ENCODE measurements at places on chromosomes 4 and X. TPM values are rescaled to one million over a fixed set of nuclear protein-coding genes. Genes with fewer than 3 reads are reported as not detected.
A peak's percentile ranks its signal among the peaks of the same experiment; 100 is the strongest.

The CABS1 gene
- not detected for total RNA-seq

The ITIH6 gene
- total RNA-seq: not detected

The NUDT10 gene
- 5.8 TPM for total RNA-seq

The ZFP42 gene
- total RNA-seq: not detected

- DNase-seq: no peak
These were observed 8.8 kb downstream of the ASMT start for GRCh38 chrX:1623691-1624090.

- DNase-seq: no peak
These were observed 404.8 kb downstream of the KLHL13 start for GRCh38 chrX:117711782-117712181.

DNA sequence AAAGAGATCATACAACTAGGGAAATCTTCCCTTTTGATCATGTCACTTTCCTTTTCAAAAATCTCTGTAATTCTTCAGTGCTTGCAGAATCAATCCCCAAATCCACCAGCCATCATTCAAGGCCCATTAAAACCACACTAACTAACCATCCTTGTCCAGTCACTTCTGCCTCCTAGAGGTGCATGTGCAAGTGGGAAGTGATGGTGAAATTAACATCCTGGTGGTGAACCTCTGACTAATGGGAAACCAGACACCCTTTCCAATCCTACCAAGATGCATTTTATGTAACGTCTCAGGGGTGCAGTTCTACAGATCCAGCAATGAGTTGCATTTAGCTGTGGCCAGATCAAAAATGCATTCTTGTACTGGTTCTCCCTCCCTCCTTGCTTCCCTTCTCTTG lies 341.8 kb downstream of the RAPGEF2 start:
- DNase-seq: peak; percentile 60

DNA sequence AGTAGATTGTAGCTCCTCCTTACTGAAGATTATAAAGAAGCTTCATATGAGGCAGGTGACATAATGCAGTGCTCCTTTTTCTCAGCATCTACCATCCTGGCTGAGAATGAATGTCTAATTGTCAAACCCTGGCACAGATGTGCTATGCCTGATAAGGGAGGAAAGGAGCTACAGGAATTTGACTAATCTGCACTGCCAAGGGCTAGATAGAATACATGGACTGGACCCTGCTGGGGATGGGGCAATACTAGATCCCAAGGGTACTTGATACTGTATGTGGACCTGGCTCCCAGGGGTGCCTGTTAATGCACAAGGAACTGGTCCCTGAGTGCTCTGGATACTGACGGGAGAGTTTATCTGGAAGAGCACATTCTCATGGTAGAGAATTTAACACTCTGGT lies 362.2 kb upstream of the EMCN start:
- no peak for DNase-seq

- DNase-seq: no peak
These were observed 41.8 kb upstream of the STOX2 start for GRCh38 chr4:183863155-183863825.

DNA sequence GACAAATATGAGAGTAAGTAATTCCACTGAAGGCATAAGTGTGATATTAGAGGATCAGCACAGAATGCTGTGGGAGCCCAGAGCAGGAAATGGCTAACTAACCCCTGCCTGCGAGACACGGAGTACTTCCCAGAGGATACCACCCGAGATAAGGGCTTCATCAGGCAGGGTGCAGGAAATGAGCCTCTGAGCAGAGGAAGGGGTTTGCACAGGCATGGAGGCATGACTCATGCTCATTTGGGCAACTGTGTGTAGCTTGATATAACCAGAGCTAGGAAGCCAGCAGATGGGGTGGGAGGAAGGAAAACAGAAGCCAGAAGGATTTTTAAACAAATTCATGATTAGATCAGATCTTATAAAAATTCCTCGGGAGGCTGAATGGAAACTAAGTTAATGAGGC lies 70.0 kb upstream of the TSPAN5 start:
- DNase-seq: peak; percentile 62

DNA sequence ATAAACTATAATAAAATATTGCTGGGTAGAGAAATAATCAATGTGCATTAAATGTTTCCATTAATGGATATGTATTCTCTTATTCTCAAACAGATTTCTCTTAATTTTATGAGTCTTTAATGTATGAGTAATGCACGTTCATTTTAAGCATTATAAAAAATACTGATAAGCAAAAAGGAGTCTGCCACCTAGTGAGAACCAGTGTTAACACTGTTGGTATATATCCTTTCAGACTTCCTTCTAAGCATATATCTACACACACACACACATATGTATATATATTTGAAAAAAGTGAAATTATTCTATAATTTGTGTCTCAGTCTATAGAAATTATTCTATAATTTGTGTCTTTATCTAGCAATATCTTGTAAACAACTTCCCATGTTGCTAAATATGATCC lies 49.9 kb upstream of the MTMR1 start:
- DNase-seq: no peak

GRCh38 chrX:4263030-4263803 lies 549.8 kb upstream of the PRKX start:
- DNase-seq: no peak

All from mammary epithelial cell (primary cell).